ENCODE measurements at places on chromosomes 3 and 15.
A peak's percentile ranks its signal among the peaks of the same experiment; 100 is the strongest.

- no peak for DNase-seq
These were observed 17.3 kb upstream of the SOX14 start for GRCh38 chr3:137746808-137747207.

- DNase-seq: no peak
These were observed 31.0 kb upstream of the KLHL25 start for GRCh38 chr15:85825719-85826118.

GRCh38 chr3:142168514-142168913 is 19.2 kb upstream of the TFDP2 start:
- DNase-seq: no peak

- DNase-seq: no peak
These were observed 8.7 kb downstream of the CTDSPL2 start for GRCh38 chr15:44435893-44436667.

DNA sequence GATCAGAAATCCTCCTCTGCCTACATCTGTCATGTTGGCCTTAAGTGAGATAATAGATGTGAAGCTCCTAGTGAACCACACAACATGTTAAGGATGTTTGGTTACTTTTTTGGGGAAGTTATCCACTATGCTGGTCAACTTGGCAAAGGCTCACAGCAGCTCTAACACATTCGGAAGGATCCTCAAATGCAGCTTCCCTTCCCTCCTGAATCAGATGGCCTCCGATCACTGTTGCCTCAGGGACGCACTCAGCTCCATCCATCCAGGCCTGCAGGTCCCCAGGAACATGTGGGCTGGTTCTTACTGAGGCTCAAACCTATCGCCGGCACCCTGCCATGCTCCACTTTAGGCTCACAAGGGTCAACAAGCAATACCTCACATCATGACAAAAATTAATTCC is 67.9 kb downstream of the CORO2B start:
- DNase-seq: no peak

DNA sequence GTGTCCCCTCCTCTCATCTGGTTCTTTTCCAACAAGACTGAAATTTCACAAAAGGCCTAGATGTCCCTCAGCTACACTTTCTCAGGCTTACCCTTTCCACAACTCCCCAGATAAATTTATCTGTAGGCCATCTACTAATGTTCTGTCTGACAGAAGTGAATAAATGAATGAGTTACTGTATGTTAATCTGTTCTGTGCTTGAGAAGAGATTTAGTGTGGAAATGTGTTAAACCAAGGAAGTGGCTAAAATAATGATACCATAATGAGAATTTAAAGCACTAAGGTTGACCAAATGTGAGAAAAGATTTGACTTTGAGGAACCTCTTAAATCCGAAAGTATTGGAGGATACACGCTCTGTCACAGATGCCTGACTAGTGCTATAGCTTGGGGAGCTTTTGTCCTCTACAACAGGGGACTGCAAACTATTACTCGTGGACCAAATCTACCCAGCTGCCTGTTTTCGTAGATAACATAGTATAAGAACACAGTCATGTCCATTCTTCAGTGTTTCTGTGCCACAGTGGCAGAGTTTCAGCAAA is 74.8 kb upstream of the P2RY1 start:
- no peak for DNase-seq

DNA sequence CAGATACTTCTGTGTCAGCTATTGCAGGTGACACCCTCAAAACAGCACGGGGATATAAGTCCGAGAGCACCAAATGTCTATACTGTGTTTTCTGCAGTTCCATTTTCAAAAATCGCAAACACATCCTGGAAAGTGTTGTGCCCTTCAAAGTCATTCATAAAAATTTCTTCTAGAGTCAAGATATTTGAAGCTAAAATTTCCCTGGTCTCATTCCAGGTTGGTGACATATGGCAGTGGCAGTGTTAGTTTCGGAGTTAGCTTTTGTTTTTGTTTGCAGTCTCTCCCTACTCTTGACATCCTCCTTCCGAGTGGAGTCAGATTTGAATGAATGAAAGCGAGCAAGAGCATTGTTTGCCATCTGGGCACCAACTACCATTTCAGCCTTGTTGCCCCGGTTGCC is 3.2 kb upstream of the FSIP1 start:
- no peak for DNase-seq

DNA sequence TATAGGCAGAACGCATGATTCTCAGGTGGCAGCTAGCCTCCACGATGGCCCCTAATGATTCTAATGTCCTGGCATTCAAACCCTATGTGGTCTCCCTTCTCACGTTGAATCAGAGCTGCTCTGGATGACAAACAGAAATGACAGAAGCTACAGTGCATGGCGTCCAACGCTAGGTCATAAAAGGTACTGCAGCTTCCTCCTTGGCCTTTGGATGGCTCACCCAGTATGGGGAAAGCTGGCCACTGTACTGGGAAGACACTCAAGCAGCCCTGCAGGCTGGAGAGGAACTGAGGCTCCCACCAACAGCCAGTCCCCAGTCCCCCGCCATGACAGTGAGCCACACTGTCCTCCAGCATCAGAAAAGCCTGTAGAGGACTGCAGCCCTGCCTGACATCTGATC is 286.3 kb downstream of the FAM43A start:
- DNase-seq: no peak

GRCh38 chr3:184632551-184633236 is 71.1 kb downstream of the EPHB3 start:
- no peak for DNase-seq

GRCh38 chr3:175421902-175422301 is 562.8 kb downstream of the NAALADL2 start:
- no peak for DNase-seq

GRCh38 chr3:138400651-138401070 is 33.8 kb upstream of the ESYT3 start:
- no peak for DNase-seq

GRCh38 chr3:4835616-4836043 is 143.6 kb upstream of the BHLHE40 start:
- DNase-seq: no peak

DNA sequence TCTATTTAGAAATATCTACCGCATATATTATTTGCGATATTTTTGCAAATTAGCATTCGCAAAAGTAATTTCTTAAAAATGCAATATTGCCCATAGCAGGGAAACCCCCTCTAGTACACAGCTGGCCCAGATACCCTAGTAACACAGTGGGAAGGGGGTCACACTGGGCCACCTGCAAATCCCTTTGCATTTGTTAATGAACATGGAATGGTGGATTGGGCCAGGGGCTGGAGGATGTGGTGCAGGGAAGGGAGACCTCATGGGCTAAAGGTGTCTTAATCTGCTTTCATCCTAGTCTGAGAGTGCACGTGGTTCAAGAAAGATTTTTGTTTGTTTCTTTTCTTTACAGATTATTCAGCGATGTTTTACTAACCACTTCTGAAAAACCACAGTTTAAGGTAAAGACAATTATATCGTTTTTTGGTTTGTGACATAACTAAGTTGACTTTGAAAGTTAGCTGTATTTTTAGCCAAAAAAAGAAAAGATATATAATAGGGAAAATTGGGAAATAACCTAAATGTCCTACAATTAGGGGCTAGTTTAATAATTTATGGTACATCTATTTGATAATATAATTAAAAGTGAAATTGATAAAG is 30.0 kb downstream of the PDHB start:
- no peak for DNase-seq

GRCh38 chr15:91844341-91844740 is 9.2 kb upstream of the SLCO3A1 start:
- DNase-seq: no peak

DNA sequence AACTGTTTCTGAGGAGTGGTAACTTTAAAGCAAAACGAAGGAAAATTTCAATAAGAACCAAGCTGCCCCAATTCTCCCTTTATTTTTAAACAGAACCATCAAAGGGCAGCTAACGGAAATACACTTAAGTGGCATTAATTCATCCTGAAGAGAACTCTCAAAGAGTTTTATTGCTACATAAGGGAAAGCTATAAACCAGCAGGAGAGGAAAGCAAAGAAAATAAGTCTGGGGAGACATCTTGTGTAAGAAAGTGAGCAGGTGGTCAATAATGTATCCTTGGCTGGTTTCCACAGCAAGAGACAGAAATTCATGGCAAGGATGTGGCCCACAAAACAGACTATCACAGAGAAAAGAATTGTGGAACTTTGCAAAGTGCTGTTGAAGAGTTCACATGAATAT is 40.0 kb upstream of the CMSS1 start:
- DNase-seq: no peak

- peak; percentile 46 for DNase-seq
These were observed 82.2 kb downstream of the C3orf70 start for GRCh38 chr3:185070491-185071286.

- peak; percentile 38 for DNase-seq
These were observed 261.5 kb upstream of the LRTM1 start for GRCh38 chr3:55189359-55189801.

GRCh38 chr3:157920822-157921700 is 185.2 kb downstream of the SHOX2 start:
- no peak for DNase-seq

DNA sequence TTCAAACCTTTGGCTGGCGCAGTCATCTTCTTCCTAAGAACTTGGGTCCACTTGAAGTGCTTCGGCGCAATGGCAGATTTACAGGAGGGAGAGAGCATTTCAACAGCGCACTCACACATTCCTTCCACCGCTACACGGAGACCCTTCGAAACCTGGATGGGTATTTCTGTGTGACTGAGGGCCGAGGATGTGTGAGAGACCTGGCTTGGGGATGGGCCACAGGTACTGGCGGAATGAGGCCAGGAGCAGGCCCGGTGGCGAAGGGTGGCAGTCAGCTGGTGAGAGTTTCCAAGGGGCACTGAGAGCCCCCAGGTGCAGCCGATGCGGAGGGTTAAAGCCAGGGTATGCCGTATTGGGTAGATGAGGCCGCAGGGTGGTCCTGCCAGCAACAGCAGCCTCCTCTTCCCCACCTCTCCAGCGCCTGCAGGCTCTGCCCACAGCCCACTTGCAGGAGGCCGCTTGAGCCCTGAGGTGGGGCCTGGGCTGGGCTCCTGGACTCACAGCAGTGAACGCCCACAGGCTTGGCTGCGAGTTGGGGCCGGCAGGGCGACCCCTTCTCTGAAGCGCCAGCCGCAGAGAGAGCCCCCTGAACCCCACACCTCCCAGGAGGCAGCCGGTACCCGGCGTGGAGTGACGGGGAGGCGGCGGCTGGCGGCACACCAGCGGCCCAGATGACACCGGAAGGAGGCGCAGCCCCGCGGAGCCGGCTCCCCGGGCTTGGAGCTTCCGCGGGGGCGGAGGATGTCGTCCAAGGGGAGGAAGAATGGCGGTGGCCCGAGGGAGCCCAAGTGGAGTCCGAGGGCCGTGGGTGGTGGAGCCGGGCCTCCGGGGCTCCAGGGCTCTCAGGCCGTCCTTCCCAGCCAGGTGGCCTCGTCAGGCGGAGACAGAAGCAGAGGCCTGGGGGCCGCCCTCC is 166.5 kb downstream of the NSMCE3 start:
- DNase-seq: no peak

GRCh38 chr3:88132894-88133293 is 16.9 kb upstream of the C3orf38 start:
- no peak for DNase-seq

GRCh38 chr3:118984699-118985098 is 49.9 kb downstream of the IGSF11 start:
- no peak for DNase-seq

DNA sequence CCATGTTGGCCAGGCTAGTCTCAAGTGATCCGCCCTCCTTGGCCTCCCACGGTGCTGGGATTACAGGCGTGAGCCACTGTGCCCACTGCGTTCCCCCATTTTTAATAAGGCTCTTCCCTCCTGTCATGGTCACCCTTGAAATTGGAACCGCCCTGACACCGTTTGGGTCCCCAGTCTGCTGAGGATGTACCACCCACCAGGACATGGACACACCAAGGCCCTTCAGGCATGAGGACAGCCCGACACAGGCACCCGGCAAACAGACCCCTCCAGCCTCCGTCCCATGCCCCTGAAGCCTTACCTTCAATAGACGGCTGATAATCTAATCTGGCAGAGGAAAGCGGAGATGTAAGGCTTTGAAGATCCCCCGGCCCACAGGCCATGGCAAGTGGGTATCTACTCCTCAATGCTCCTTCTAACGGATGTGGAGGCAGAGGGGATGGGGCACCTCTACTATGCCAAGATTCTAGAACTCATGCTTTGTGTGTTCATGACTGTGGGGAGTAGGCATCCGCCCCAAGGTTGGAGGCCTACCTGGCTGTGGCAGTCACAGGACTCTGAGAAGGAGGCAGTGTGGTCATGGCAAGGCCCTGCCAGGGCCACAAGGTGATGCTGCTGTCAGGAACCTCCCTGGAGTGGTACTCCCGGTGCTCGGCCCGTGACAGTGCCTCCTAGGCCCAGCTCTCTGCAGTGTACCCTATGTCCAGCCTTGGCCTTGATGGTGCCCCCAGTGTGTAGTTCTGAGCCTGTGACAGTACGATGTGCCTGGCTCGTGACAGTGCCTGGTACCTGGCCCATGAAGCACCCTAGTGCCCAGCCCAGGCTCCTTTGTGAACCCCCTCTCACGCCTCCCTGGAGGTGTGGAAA is 18.6 kb upstream of the PRSS50 start:
- no peak for DNase-seq

- DNase-seq: no peak
These were observed 39.4 kb upstream of the TIPARP start for GRCh38 chr3:156635034-156635433.

DNA sequence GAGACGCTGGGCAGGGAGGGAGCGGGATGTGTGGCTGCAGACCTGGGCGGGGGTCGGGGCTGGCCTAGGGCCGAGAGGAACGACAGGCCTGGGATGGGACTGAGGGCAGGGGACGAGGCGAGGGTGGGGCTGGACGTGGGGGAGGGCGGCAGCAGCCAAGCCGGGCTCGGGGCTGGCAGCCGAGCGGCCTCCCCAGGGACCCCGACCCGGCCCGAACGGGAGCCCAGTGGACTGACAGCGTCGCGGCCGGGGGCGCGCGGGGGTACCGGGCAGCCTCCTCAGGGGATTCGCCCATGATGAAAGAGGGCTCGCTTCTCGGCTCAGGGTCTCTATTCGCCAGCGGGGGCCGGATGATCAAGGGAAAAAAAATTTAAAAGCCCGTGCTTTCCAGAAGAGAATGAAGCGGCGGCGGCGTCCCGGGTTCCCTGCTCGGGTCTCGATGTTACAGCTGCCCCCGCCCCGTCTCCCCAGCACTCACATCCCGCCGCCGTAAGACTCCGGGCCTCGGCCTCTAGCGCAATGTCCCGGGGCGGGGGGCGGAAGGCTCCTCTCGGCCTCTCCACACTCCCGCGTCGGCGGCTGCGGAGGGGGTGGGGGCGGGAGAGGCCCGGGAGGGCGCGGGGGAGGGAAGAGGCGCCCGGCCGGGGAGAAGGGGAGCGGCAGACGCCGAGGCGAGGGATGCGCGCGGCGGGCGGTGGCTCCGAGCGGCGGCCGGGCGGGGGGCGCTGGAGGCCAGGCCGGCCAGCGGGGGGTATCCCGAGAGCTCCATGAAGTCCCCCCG is 4.3 kb downstream of the PTH1R start:
- DNase-seq: no peak

GRCh38 chr15:37881237-37882013 is 53.0 kb upstream of the TMCO5A start:
- DNase-seq: no peak

GRCh38 chr15:77025941-77026411 is 31.1 kb downstream of the PSTPIP1 start:
- DNase-seq: no peak

GRCh38 chr3:186959029-186959624 is 28.8 kb downstream of the ST6GAL1 start:
- no peak for DNase-seq

All from cardiac fibroblast (primary cell).